Urothelium cell line (cell line): ENCODE measurements at places on chromosomes 4 and X.

- no peak for DNase-seq
Observed at GRCh38 chrX:13764765-13765164, 30.2 kb downstream of the OFD1 start.

GRCh38 chr4:38242822-38243387, 282.7 kb downstream of the PTTG2 start:
- no peak for DNase-seq

- no peak for DNase-seq
Observed at GRCh38 chr4:1086011-1086410, 27.4 kb downstream of the RNF212 start.

DNA sequence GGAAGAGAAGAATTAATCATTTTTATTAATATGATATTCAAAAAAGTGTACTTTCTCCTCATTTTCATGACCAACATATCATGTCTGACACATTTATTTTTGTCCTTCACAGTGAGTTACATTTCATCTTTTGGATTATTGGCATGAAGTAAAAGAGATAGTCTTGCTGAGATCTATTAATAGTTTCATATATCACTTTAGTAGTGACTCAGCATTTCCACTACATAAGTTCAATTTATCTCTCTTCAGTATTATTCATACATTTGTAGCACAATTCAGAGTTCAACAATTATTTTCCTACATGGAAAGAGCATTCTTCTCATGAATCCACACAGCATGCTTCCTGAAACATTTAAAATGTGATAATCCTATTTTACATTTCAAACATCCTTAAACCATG, 1461.1 kb downstream of the TECRL start:
- no peak for DNase-seq

DNA sequence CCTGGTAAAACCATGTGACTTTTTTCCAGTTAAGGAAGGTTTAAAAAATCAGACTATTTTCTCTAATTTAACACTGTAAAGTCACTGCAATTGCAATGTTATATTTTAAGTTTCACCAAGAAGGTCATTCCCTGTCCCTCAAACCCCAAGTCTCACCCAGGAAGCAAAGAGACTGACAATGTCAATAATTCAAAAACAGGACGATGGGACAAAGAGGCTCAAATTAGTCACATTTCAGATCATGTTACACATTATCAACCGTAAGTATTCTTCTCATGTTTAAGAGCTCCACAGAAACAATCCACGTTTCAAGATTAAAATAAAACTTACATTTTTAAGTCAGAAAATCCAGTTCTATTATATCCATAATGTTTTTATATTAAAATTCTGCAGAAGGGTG, 13.2 kb downstream of the SHISA3 start:
- DNase-seq: no peak

GRCh38 chr4:165631912-165632311, 241.1 kb upstream of the TLL1 start:
- no peak for DNase-seq

GRCh38 chr4:170109586-170110284, 20.0 kb upstream of the AADAT start:
- no peak for DNase-seq

- no peak for DNase-seq
Observed at GRCh38 chr4:108276690-108277089, 108.0 kb upstream of the LEF1 start.

GRCh38 chr4:1759170-1759817, 33.8 kb upstream of the FGFR3 start:
- DNase-seq: no peak

GRCh38 chrX:48683411-48683982, at the start of gene WAS:
WAS (plus strand) TSS chrX:48683799; CDS start chrX:48683854, 55 bp downstream.
- DNase-seq: no peak

DNA sequence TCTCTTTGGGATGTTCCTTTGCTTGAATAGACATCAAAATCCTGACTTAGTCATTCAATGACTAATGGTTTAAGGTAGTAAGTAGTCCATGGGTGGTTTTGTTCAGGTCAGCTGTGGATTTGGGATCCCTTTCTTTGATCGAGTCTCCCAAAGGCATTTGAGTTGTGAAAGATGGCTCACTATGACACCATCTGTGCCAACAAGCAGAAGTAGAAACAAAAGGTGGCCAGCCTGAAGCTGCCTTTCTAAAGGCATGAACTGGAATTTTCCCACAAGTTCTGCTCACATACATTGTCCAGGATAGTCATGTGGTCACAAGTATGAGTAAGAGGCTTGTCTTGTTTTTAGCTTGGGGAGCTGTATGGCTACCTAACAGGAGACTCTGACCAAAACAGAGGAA, 129.9 kb downstream of the CCNG2 start:
- no peak for DNase-seq

- no peak for DNase-seq
Observed at GRCh38 chrX:82041034-82041433, 839.1 kb downstream of the SH3BGRL start.

GRCh38 chr4:169051761-169052593, 41.9 kb upstream of the CBR4 start:
- DNase-seq: no peak

DNA sequence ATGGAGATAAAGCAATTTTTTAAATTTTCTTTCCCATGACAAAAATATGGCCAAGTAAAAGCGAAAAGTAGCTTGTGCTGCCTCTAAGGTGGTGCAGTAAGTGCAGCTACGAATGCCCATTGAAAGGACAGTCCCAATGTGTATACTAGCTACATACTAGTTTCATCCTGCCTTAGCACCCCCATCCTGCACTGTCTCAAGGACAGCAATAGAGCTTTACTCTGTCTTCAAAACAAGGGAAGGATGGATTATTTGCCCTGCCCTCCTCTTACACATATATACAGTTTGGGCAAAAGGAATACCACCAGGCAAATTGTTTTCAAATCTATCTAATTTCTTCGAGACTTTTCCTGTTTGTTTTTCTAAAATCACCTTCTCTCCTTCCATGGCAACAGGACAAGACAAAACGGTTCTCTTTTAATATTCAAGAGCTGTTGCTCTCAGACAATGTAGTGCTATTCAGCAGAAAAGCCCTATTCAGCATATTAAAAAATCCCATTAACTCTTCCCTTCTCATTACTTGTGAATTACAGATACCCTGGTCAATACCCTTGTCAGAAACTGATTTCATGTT, 75.1 kb upstream of the SLC7A11 start:
- no peak for DNase-seq

DNA sequence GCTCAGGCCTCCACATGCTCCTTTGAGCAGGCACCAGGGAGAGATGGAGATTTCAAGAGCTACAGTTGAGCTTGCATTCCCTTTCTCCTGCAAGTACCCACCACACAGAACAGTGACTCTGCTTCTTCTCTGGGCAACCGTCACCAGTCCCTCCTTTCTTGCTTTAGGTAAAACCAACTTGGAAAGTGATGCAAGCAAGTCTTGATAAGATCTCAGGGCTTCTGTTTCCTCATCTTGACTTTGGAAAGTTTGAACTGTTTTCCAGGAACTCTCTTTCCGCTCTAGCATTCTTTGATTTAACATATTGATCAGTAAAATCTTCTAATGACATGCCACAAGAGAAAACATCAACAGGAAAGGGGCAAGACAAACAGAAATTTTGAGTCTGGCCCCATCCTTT, 73.7 kb downstream of the USP46 start:
- DNase-seq: no peak

GRCh38 chrX:21382715-21383114, 8.5 kb downstream of the CNKSR2 start:
- no peak for DNase-seq

GRCh38 chr4:146498291-146498690, 23.4 kb downstream of the SLC10A7 start:
- no peak for DNase-seq

- DNase-seq: peak; percentile 2
Observed at GRCh38 chrX:19964017-19964710, 26.7 kb downstream of the BCLAF3 start.

GRCh38 chr4:106344647-106344970, 24.0 kb downstream of the GIMD1 start:
- DNase-seq: no peak

DNA sequence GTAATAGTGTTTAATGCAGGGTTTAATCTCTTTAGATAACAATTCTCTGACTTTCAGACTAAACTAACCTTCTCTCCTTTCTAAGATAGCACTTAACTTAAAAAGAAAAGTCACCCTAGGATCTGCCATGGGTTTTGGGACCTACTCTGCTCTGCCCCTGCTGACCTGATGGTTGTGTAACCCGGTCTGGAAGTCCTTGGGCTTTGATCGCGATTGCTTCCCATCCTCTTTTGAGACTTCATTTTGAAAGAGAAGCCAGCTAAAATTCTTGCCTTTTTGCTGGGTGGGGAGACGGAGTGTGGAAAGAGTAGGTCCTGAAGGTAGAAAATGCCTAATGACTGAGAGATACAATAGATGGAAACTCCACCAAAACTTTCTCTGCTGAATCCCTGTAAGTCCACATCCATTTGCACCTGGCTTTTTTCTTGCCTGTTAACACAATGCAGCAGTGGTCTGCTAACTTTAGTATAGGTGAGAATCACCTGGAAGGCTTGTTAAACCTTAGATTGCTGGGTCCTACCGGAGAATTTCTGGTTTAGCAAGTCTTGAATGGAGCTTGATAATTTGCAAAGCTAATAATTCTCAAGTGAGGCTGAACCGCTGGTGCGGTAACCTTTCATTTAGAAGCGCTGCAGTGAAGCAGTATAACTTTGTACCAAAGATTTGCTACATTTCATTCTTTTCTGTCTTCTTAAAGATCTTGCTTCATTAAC, 45.6 kb upstream of the CCSER1 start:
- DNase-seq: no peak

- DNase-seq: no peak
Observed at GRCh38 chr4:173325007-173325736, 9.0 kb downstream of the HMGB2 start.
